PC-9 (cell line): ENCODE measurements at places on chromosomes 4 and X. TPM values are rescaled to one million over a fixed set of nuclear protein-coding genes. Genes with fewer than 3 reads are reported as not detected.

Gene MAGEA2
- 16.2 and 18.7 TPM in 2 replicates for total RNA-seq

Gene STOX2
- total RNA-seq, result 4.5 TPM in 2 replicates

Gene CT45A2
- total RNA-seq, result not detected in 2 replicates

Gene CA5B
- 10.9 and 12.1 TPM in 2 replicates for total RNA-seq

Gene GYPB
- not detected in 2 replicates for total RNA-seq

Gene COQ2
- total RNA-seq, result 16.5 and 19.5 TPM in 2 replicates
